NCI-H1436 (cell line): ENCODE measurements at places on chromosomes 12 and 14.

DNA sequence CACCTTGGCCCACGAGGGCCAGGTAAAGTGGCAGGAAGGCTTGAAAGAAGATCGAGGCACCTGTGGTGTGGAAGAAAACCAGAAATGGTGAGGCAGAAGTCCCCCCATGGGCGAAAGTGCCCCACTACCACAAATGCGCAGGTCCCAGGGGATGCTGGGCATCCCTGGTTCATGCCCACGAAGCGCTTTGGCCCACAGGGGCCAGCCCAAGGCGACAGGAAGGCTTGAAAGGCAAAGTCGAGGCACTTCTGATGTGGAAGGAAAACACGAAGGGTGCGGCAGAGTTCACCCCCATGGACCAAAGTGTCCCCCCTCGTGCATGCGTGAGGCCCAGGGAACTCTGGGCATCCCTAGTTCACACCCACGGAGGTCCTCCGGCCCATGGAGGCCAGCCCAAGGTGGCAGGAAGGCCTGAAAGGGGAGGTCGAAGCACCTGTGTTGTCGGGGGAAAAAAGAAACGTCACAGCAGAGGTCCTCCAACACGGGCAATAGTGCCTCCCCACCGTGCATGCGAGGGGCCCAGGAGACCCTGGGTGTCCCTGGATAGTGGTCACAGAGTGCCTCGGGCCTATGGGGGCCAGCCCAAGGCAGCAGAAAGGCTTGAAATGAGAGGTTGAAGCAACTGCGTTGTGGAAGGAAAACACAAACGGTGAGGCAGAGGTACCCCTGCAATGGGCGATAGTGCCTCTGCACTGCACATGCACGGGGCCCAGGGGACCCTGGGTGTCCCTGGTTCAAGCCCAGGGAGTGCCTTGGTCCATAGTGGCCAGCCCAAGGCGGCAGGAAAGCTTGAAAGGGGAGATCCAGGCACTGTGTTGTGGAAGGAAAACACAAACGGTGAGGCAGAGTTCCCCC, 373.9 kb downstream of the ALG10 start:
- DNase-seq = no peak

DNA sequence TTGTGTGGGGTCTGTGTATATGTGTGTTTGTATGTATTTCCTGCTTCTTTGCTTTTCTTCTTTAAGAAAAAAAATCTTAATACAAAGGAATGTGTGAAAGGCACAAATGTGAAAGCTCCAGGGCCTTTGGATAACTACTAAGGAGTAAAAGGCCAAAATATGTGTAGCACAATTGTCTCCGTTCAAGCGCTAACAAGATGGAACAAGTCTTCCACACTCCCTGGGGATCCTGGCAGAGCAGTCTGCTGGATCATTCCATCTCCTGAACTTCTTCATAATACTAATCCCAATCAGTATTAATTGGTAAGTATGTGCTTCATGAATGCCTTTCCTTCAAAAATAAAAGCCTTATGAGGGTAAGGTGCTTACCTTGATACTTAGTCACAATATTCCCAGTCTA, 462.5 kb upstream of the TBX3 start:
- no peak for DNase-seq

DNA sequence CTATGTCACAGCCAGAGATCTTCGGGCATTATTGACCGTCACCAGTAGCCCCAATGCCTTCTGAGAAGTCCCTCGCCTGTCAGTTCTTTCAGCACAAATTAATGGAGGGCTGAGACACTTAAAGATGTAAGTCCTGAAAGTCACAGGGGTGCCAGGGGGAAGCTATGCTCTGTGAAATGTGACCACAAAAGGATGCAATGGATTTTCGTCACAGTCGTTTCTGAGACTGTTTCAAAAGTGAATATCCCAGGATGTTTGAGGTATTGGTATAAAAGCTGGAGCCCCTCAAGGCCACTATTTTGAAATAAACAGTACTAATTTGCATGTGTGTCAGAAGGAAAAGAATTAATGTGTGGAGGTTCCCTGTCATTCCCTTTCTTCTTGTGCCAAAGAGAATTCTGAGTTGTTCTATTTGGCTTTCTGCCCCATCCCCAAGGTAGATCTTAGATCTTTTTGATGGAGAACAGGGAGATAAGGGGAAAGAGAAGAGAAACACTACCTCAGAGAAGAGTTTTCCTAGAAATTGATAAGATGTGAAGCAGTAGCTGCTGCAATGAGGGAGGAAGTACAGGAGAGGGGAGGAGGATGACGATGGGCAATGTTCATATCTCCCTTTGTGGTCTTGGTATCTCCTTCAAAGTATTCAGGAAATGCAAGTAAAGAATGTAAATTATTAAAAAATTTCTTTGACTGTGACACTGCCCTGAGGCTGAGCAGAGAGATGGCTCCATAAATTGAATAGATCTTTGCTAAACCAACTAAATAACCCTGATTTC, 101.8 kb upstream of the NAP1L1 start:
- no peak for DNase-seq

GRCh38 chr14:76922584-76922983, 96.4 kb downstream of the LRRC74A start:
- DNase-seq = peak; percentile 79

DNA sequence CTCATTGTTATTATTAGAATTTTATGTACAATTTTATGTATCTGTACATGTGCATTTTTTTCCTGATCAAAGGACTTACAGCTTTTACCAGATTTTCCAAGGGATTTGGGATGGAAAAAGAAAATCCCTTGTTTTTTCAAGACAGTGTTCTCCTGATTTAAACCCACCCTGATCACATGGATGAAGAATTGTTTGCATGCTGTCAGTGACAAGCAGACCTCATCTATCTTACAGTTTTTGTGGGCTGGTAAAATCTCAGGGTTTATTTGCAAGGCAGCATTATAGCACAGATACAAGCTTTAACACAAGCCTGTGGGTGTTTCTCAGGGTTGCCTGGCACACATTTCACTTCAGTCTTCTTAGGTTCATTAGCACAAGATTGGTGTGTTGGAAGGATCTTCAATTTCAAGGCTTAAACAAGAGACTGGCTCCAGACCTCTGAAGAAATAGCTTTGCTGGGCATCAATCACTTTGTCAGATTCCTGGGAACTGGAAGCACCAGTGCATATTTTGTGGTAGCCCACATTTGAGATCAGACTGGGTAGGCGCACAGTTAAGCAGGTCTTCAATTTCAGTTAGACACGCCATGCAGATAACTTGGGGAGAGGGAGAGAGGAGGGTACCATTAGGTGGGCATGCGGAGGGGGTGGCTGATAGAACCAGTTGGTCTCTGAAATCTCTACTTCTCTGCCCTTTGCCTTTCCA, 118.0 kb downstream of the TBX5 start:
- no peak for DNase-seq
